ENCODE measurements at places on chromosomes 11 and 22. TPM values are rescaled to one million over a fixed set of nuclear protein-coding genes. Genes with fewer than 3 reads are reported as not detected.

- no peak overlapping the region for H3K27ac ChIP-seq
- H3K4me1 ChIP-seq: no peaks in the 10 kb centered on the region
- DNase-seq: no peak
Observed at GRCh38 chr22:49883294-49883640, 29.6 kb downstream of the ZBED4 start.

GRCh38 chr22:47678636-47679287, 916.3 kb downstream of the TBC1D22A start:
- H3K4me1 ChIP-seq: no peaks in the 10 kb centered on the region
- H3K4me3 ChIP-seq: no peak overlapping the region
- H3K27me3 ChIP-seq: no peaks in the 10 kb centered on the region
- H3K27ac ChIP-seq: no peak overlapping the region

TRIM21 gene
- total RNA-seq: 11.4 TPM

DEUP1 gene
- 1.7 TPM for total RNA-seq

DNA sequence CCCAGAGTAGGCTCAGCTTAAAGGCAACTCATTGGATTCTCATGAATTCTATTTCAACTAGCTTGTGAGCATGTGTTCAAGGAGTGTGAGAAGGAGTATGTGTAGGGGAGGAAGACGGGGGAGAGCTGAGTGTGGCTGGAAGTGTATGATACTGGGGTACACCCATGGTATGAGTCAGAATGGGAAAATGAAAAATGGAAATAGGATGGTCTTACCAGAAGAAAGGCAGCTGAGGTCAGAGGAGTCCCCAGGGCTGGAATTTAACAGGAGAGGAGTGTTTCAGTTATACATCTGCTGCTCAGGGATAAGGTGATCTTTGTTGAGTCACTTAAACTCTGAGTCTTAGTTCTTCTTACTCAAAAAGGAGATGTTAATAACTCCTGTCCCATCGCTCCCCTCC, 6.7 kb upstream of the ADAMTS15 start:
- H3K4me1 ChIP-seq: no peaks in the 10 kb centered on the region
- H3K27me3 ChIP-seq: peaks cover 53% of the 10 kb centered on the region
- no peaks in the 10 kb centered on the region for H3K36me3 ChIP-seq

DNA sequence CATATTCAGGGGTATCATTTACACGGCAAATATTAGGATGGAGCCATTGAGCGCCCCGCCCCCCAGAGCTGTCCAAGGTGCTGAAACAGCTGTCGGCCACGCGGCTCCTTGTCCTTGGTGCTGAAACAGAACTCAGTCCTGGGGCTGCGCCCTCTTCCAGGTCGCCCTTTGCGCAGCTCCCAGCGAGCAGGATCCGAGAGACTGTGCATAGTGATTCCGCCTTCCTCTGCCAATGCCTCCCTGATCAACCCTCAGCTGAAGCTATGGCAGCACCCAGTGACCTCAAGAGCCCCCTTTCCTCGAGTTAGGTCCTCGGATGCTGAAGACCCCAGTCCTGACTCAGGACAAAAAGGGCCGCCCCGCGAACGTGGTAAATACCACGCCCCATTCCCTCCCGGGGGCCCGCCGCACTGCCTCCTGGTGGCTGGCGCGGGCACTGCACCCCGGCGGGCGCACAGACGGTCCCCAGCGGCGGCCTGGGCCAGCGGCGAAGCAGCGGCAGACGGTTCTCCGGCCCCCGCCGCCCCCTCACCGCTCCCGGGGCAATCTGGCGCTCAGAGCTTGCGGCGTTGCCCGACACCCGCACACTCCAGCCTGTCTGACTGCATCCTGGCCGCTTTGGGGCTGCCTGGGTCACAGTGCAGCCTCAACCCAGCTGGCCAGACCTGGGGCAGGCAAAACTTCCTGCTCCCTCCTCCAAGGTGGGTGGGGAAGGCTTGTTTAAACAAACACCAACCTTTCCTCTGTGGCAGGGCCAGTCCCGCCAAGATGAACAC, 13.4 kb downstream of the SYT7 start:
- no peak overlapping the region for H3K27ac ChIP-seq
- peak; percentile 90 for DNase-seq
- no peaks in the 10 kb centered on the region for H3K36me3 ChIP-seq
- no peak overlapping the region for H3K4me3 ChIP-seq

SMIM38 gene
- total RNA-seq: 0.65 TPM

CALCB gene
- total RNA-seq: not detected

GRCh38 chr11:10743354-10744000, 7.6 kb upstream of the CTR9 start:
- H3K4me1 ChIP-seq: no peaks in the 10 kb centered on the region
- H3K36me3 ChIP-seq: no peaks in the 10 kb centered on the region
- no peak for DNase-seq
- H3K4me3 ChIP-seq: no peak overlapping the region

GRCh38 chr11:76808171-76808570, 25.0 kb downstream of the TSKU start:
- no peak overlapping the region for H3K27ac ChIP-seq
- no peaks in the 10 kb centered on the region for H3K36me3 ChIP-seq
- no peak overlapping the region for H3K4me3 ChIP-seq
- DNase-seq: no peak
- peaks cover 21% of the 10 kb centered on the region for H3K27me3 ChIP-seq

DNA sequence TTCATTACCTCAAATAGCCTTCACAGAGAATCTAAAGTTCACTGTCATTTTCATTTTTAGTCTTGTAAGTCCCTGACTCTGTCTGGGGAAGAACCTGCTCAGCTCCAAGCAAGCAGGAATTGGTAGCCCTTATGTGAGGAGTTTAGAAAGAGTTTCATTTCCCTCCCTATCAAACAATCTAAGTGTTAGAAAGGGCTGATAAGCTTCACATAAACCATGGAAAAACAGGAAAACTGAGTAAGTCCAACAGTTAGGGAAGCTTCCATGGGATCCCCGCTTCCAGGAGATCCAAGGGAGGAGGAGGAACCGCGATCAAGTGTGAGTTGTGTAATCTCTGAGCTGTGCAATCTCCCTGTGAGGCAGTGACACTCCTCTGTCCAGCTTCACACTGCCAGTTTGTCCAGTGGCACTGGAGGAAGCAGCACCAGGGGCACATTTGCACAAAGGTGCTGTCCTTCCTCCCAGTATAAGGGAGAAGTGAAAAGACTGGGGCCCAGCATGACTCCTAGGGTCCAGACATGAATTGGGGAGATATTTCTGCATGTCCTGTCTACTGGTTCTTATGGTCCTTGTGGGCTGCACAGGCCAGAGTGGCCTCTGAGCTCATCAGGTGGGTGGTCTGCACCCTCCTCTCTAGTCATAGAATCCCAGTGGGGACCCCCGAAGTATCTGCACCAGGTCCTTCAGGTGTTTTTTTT, 4.3 kb downstream of the PRAME start:
- no peak overlapping the region for H3K27ac ChIP-seq
- no peak for DNase-seq
- H3K4me1 ChIP-seq: no peaks in the 10 kb centered on the region
- no peaks in the 10 kb centered on the region for H3K36me3 ChIP-seq

- H3K4me3 ChIP-seq: no peak within 1 kb of the TSS
- no peak for DNase-seq
- H3K36me3 ChIP-seq: no peaks in the 10 kb centered on the region
- H3K27ac ChIP-seq: no peak within 1 kb of the TSS
- peaks cover 4% of the 10 kb centered on the region for H3K27me3 ChIP-seq
- H3K4me1 ChIP-seq: peaks cover 3% of the 10 kb centered on the region
Observed at GRCh38 chr11:41459465-41460401, at the start of gene LRRC4C. Gene LRRC4C (minus strand): TSS chr11:41459652.

- H3K27ac ChIP-seq: no peak overlapping the region
- H3K27me3 ChIP-seq: peaks cover 20% of the 10 kb centered on the region
- no peaks in the 10 kb centered on the region for H3K4me1 ChIP-seq
- H3K36me3 ChIP-seq: peaks cover 37% of the 10 kb centered on the region
- no peak overlapping the region for H3K4me3 ChIP-seq
- DNase-seq: no peak
Observed at GRCh38 chr11:6626971-6627761, 7.9 kb upstream of the TPP1 start.

DNA sequence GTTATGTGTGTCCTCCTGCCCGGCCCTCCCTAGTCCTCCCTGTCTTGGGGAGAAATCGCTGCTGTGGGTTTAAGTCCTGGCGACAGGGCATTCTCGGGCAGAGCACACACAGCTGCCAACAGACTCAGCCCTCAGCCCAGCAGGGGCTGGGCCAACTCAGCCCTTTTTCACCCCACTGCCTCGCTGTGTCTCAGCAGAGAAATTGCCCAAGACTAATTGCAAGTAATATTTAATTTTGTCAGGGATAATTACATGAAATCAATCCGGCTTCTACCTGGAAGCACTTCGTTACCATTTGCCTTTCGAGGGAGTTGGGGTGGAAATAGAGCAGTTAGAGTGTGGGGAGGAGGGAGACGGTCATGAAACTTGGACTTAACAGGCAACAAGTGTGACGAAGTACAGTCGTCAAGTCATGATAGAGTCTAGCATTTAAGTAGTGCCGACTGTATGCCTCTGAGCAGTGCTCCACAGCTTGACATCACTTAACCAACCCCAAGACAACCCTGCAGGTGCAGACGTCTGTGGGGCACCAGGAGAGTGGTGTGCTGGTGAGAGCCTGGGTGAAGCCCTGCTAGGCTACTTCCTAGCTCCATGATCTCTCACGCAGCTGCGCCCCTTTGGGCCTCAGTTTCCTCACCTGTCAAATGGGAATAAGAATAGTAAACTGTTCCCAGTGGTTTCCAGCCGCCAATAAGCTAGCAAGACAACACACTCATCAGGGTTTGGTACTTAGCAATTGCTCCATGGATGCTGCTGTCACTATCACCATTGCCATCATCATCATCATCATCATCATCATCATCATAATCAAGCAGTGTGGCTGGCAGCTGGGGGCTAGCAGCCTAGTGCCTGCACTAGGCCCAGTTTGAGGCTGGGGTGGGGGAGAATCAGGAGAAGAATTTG, 29.2 kb downstream of the MN1 start:
- DNase-seq: no peak
- no peak overlapping the region for H3K4me3 ChIP-seq
- H3K27me3 ChIP-seq: peaks cover 5% of the 10 kb centered on the region
- H3K4me1 ChIP-seq: peaks cover 12% of the 10 kb centered on the region
- H3K36me3 ChIP-seq: no peaks in the 10 kb centered on the region
- H3K27ac ChIP-seq: no peak overlapping the region

SLC22A9 gene
- not detected for total RNA-seq

CCND1 gene
- total RNA-seq: 409 TPM

ZNF280B gene
- 7.0 TPM for total RNA-seq

GRCh38 chr11:63840356-63841060, 1.6 kb downstream of the MARK2 start:
- peak overlapping the region; percentile 96 for H3K27ac ChIP-seq
- H3K4me1 ChIP-seq: peaks cover 50% of the 10 kb centered on the region
- H3K27me3 ChIP-seq: no peaks in the 10 kb centered on the region
- peak overlapping the region; percentile 92 for H3K4me3 ChIP-seq

Measured in progenitor cell of endocrine pancreas (in vitro differentiated cells).